ENCODE measurements at places on chromosomes 6 and 20.

- DNase-seq = no peak
- no peak overlapping the region for H3K4me3 ChIP-seq
- H3K4me1 ChIP-seq = peaks cover 27% of the 10 kb centered on the region
- peaks cover 76% of the 10 kb centered on the region for H3K36me3 ChIP-seq
Observed at GRCh38 chr20:39009348-39009747, 47.2 kb downstream of the DHX35 start.

- H3K36me3 ChIP-seq = no peaks in the 10 kb centered on the region
- H3K27ac ChIP-seq = no peak overlapping the region
- peaks cover 8% of the 10 kb centered on the region for H3K4me1 ChIP-seq
- no peak for DNase-seq
- peaks cover 2% of the 10 kb centered on the region for H3K27me3 ChIP-seq
Observed at GRCh38 chr20:15491575-15491974, 1081.7 kb downstream of the KIF16B start.

- DNase-seq = no peak
- no peak overlapping the region for H3K27ac ChIP-seq
Observed at GRCh38 chr6:41967312-41968287, 26.0 kb upstream of the CCND3 start.

GRCh38 chr6:154325142-154325541 is 31.5 kb downstream of the IPCEF1 start:
- peaks cover 6% of the 10 kb centered on the region for H3K27me3 ChIP-seq
- no peaks in the 10 kb centered on the region for H3K36me3 ChIP-seq

GRCh38 chr20:1702328-1702727 is 44.7 kb upstream of the SIRPG start:
- H3K27me3 ChIP-seq = peaks cover 11% of the 10 kb centered on the region
- no peak for DNase-seq

GRCh38 chr6:152696522-152696921 is 1.2 kb upstream of the MYCT1 start:
- H3K27me3 ChIP-seq = peaks cover 3% of the 10 kb centered on the region
- no peak overlapping the region for H3K4me3 ChIP-seq
- no peaks in the 10 kb centered on the region for H3K36me3 ChIP-seq

DNA sequence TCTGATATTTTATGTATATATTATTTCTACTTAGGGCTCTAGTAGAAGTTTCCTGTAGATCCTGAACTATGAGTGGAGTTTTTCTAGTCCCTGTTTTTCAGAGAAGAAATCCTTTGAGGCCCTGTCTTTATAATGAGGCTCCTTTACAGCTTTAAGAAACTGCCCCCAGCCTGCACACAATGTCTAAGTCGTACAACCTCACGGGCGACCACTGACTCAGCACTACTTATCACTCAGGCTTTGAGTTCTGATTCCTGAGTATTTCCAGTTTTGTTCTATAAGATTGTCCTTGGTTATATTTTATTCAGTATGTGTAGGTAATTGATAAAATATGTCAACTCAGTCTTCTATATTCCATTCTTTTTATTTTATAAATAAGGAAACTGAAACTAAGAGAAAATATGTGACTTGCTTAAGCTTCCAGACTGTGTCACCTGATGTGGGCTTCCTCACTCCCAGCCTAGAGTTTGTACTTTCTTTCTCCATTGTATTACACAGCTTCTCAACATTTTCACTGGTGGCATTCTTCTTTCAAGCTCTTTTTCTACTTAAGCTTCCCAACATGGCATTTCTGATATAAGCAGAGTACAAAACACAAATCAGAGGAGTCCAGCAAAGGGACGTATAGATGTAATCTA is 167.0 kb downstream of the TBX18 start:
- DNase-seq = no peak
- H3K36me3 ChIP-seq = no peaks in the 10 kb centered on the region
- H3K4me1 ChIP-seq = no peaks in the 10 kb centered on the region
- peak overlapping the region; percentile 1 for H3K27ac ChIP-seq
- H3K4me3 ChIP-seq = no peak overlapping the region

- DNase-seq = no peak
- H3K4me1 ChIP-seq = peaks cover 56% of the 10 kb centered on the region
- H3K4me3 ChIP-seq = no peak overlapping the region
- no peaks in the 10 kb centered on the region for H3K36me3 ChIP-seq
- peak overlapping the region; percentile 54 for H3K27ac ChIP-seq
Observed at GRCh38 chr20:50067018-50067417, 45.9 kb downstream of the UBE2V1 start.

DNA sequence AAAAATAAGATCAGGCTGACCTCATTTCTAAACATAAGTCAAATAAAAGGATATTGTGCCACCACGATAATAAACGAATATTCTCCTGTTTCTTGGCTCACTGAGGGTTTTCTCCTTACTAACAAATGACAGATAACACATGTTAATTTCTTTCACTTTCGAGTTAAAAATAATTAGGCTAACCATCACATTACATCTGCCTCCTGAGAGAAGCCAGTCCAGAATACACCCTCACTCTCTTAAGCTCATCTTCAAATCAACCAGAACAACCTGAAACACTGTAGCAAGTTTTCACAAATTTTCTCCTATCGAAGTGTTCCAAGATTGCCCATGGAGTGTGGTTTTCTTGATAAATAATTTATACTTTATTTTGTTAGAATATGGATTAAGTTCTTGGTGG is 1285.6 kb upstream of the EYS start:
- DNase-seq = no peak
- H3K4me3 ChIP-seq = no peak overlapping the region
- no peak overlapping the region for H3K27ac ChIP-seq
- no peaks in the 10 kb centered on the region for H3K4me1 ChIP-seq
- no peaks in the 10 kb centered on the region for H3K27me3 ChIP-seq

DNA sequence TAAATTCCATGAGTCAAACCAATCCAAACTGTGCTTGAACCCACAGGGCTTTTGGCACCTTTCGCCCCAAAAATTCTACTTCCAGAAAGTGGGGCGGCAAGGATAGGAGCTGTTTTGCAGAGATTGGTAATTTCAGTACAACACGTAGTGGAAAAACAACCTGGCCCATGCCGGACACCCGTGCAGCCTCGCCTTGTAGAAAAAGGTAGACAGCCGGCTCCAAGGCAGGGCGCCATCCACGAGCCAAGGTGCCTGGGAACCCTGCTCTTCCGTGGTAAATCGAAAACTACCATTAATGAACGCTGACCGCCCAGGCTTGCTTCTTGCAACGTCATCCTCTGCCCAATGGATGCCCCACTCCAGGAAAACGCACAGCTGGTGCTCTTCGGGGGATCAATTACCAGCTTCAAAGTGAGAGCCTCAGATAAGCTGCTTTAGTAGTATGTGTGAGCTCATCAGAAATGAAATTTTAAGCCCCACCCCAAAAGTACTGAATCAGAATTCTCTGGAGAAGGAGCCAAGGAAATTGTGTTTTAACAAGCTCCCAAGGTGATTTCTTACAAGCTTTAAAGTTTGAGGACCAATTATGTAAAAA is 1.8 kb downstream of the OOEP start:
- no peak for DNase-seq
- no peaks in the 10 kb centered on the region for H3K36me3 ChIP-seq
- no peak overlapping the region for H3K4me3 ChIP-seq
- no peaks in the 10 kb centered on the region for H3K4me1 ChIP-seq
- peaks cover 4% of the 10 kb centered on the region for H3K27me3 ChIP-seq

DNA sequence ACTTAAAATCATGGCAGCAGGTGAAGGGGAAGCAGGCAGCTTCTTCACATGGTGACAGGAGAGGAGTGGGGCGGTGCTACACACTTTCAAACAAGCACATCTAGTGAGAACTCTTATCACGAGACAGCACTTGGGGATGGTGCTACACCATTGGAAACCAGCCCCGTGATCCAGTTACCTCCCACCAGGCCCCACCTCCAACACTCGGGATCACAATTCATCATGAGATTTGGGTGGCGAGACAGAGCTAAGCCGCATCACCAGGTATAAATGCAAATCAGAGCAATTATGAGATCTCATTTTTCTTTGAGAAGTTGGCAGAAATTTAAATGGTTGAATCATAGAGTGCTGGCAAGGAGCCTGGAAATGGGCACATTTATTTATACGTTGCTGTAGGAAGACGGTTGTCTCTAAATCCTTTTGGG is 31.4 kb downstream of the IGF2R start:
- DNase-seq = no peak
- peaks cover 7% of the 10 kb centered on the region for H3K4me1 ChIP-seq
- no peaks in the 10 kb centered on the region for H3K27me3 ChIP-seq
- no peak overlapping the region for H3K4me3 ChIP-seq
- H3K27ac ChIP-seq = peak overlapping the region; percentile 54
- peaks cover 83% of the 10 kb centered on the region for H3K36me3 ChIP-seq

DNA sequence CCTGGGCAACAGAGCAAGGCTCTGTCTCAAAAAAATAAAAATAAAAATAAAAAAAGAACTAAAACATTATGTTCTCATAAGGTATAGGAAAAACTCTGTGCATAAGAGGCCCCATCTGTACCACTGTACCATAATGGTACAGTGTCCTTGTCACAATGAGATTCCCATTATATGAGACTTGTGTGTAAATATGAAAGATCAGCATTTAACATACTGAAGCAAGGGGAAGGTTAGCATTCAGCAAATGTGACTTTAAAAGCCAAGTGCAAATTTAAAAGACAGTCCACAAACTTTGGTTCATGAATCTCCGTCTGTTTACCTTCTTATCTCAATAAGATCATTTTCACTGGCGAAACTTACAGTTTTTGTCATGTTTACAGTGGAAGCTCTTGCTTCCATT is 16.2 kb downstream of the DSP start:
- H3K27me3 ChIP-seq = no peaks in the 10 kb centered on the region
- peaks cover 62% of the 10 kb centered on the region for H3K36me3 ChIP-seq
- H3K27ac ChIP-seq = no peak overlapping the region
- H3K4me3 ChIP-seq = no peak overlapping the region
- H3K4me1 ChIP-seq = peaks cover 19% of the 10 kb centered on the region
